ENCODE measurements at places on chromosomes 11 and 22. TPM values are rescaled to one million over a fixed set of nuclear protein-coding genes. Genes with fewer than 3 reads are reported as not detected.
A peak's percentile ranks its signal among the peaks of the same experiment; 100 is the strongest.

DNA sequence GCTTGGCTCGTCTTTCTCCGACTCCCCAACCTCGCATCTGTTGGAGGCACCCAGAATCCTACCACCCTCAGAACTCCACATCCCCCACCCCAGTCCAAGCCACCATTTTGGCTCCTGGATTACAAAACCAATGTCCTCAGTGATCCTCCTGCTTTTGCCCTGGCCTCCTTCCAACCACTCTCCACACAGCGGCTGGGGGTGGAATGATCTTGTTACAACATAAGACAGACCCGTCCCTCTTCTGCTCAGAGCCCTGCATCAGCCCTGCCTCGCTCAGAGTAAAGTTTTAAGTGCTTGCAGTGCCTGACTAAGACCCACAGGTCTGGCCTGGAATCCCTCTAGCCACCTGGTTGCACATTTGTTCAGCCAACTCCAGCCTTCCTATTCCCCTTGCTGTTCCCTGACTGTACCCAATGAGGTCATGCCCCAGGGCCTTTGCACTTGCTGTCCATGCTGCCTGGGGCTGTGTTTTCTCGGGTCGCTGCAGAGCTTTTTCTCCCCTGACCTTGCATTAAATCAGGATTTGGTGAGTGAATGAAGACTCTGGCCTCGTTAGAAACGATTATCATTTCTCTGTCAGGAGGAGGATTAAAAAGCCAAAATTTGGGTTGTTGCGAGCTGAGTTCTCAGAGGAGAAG, 67.3 kb downstream of the IGF2 start:
- DNase-seq: no peak

GRCh38 chr11:110989428-110990133, 255.9 kb upstream of the POU2AF2 start:
- no peak for DNase-seq

GRCh38 chr11:33774736-33775466, 581 bp upstream of the FBXO3 start:
- DNase-seq: peak; percentile 42

- no peak for DNase-seq
Observed at GRCh38 chr22:38540701-38541100, 29.3 kb downstream of the DMC1 start.

DNA sequence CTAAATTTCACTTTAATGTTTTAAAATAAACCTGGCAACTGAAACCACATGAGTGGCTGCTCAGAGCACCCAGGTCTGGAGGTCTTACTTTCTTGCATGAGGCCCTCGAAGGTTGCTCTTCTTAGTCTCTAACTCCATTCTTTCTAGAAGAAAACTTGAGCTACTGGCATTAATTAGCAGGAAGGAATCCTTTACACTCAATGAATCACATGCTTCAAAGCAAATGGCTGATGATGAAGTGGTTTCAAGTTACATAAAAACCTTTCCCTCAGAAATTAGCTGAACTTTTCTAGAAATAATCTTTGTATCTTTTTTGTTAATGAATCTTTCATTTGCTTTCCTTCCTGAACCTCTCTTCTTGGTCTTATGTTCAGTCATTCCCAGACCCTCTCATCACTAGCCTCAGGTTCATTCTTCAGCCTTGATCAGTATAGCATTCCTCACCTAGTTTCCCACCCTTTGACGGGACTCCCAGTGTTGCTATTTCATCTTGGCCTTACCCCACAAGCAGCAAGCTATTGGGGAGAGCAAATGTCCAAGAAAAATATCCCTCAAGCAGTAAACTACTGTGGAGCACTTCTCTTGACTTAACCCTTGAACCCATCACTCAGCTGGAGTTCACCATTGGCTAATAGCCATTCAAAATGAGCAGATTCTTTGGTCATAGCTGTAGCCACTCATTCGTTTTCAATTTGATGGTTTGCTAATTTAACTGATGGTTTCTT, 75.1 kb downstream of the INSC start:
- DNase-seq: no peak

- peak; percentile 0 for DNase-seq
Observed at GRCh38 chr22:37056246-37056645, 4.7 kb downstream of the KCTD17 start.

DNA sequence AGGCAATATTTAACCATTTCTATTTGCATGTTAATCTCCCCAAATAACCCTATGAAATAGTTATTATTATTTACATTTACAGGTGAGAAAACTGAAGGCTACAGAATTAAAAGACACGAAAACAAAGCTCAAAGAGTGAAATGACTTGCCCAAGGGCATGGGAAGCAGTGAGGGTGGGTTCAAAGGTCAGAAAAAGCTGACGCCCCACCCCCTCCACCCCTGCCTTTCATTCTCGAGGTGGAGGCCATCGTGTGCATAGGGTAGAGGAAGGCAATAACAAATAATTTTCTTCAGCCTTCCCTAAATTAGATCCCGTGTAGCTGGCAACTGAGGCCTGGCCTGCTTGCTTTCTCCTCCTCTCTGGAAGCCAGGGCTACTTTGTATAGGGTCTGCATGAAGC, 56.1 kb upstream of the RBFOX2 start:
- DNase-seq: no peak

DNA sequence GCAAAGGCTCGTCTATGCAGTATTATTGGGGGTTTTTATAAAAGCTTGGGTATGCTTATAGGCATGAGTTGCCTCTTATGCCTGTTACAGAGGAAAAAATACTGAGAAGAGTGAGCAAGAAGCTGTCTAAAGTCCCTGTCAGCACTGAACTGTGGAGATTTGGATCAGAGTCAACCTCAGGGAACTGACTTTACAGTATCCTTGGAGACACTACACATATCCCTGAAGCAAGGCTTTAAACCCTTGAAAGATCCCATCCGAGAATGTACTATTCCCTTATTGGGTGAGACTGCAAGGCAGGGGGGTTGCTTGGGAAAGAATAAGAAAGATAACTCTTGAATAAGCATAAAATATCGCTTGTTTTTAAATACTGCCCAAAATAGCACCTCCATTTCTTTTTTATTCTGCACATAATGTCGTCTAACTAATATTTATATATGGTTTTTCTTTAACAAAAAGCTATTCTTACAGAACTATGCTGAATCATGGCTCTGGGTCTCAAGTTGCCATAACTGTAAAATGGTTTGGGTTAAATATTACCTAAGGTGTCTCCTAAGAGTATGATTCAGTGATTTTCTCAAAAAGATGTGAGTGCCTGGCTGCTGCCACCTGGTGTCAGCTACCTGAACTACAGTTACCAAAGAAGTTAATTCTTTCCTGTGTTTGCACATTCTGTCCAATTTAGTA, 1062.8 kb downstream of the DLG2 start:
- DNase-seq: no peak

GRCh38 chr11:123454060-123454651, 24.1 kb downstream of the GRAMD1B start:
- no peak for DNase-seq

DNA sequence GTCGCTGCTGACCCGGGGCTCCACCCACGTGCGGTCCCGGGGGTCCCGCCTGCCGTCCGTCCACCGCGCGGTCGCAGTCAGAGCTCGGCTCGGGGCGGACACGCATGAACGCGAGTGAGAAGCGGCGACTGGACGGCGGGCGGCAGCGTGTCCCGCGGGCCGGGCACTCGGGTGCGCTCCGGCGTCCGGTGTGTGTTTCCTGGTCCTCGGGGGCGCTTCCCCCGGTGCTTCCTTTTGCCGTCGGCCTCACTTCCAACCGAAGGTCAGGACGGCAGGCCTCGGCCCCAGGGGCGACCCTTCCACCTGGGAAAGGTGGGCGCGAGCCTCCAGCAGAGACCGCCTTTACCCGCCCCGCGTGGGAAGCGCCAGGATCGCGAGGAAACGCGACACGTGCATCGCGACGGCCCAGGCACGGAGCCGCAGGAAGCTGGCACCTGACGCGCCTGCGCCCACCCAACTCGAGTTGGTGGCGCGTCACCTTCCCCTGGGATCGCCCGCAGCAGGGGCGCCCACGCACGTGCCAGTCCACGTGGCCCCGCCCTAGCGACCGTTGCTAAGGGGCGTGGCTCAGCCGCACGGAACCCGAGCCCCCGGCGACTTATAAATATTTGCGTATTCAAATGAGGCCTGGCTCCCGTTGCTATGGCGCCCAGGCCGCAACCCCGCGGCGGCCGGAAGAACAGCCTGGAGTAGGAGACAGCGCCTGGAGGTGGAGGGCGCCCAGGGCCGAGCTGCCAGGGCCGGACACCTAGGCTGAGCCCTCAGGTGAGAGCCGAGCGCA, at the start of gene LRRC56:
Gene LRRC56, plus strand, starts transcription at position 687 of the 781 bp plus-strand sequence. CDS start 3,158 bp downstream, outside the sequence.
- peak; percentile 61 for DNase-seq

GRCh38 chr11:68950762-68951161, 30.0 kb downstream of the MRGPRD start:
- DNase-seq: no peak

DNA sequence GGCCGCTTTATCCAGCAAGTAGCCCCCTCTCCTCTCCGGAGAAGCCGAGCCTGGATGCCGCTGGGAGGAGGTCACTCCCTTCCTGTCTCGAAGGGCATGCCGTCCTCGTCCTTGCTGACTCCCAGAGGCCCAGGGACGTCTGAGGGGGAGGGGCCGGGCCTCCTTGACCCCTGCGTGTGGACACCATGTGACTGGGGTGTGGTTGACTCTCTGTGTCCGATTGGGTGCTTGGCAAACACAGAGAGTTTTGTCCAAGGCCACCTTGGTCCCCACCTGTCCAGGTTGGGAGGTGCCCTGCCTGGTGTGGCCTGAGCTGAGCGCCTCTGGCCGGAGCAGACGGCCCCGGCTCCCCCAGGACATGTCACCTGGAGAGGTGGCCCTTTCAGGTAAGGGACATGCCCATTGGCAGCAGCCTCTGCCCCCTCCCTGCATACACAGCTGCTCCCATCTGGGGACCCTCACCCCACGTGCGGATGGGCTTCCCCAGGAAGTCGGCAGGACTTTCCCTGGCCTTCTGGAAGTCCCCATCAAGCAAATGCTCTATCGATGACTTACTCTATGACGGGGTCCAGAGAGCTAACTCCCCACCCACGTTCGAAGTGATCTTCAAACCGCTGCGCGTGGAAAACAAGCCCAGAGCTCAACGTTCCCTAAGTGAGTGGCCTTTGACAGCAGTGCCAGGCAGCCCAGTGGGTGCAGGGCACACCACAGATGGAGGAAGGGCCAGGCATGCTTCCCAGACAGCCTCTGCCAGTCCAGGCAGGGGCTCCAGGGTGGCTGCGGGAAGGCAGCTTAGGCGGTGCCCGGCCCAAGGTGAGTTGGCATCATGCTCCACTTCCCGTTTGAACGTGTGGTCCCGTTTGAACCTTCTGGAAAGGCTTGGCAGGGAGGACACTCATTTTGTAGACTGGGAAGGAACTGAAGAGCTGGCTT, at the start of gene SMIM38:
Gene SMIM38, plus strand, starts transcription at position 634 of the 933 bp plus-strand sequence. CDS start 1,912 bp downstream, outside the sequence.
- peak; percentile 40 for DNase-seq

MRGPRX4 gene
- not detected for total RNA-seq

GRCh38 chr11:77993902-77994301, 566 bp downstream of the INTS4 start:
- no peak for DNase-seq

ZC3H12C gene
- total RNA-seq: 21.2 TPM

DNA sequence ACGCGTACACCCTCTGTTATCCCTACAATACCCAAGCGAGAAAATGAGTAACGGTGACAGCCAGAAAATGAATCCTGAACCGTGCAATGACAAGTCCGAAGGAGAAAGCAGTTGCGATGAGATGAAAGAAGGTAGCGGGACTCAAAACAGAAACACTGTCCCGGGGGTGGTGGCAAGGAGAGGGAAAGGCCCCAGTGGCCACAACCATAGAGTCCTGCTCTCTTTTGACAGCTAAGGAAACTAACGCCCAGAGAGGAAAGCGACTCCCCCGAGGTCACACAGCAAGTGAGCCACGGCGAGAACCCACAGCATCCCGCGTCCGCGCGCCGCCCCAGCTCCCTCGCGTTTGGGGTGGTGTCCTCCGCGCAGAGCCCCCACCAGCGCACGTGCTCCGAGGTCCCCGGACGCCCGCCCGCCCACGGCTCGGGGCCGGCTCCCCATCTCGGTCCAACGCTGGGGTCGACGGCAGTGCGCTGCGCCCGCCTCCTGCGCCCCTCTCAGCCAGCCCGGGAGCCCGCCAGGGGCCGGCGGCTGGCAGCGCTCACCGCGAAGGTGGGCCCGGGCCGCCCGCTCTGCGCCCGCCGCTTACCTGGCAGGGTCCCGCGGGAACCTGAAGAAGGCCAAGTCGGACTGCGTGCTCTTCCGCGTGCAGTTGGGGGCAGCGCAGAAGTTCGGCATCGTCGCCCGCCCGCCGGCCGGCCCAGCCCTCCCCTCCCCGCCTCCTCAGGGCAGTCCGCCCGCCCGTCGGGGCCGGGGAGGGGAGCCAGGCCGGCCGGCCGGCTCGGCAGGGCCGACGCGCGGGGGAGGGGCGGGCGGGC, 564 bp downstream of the THAP12 start:
- peak; percentile 9 for DNase-seq

SLC25A1 gene
- 19.9 TPM for total RNA-seq

ZNF280B gene
- total RNA-seq: 0.45 TPM

GRCh38 chr22:24875862-24876506, 70.0 kb downstream of the SGSM1 start:
- DNase-seq: no peak

DNA sequence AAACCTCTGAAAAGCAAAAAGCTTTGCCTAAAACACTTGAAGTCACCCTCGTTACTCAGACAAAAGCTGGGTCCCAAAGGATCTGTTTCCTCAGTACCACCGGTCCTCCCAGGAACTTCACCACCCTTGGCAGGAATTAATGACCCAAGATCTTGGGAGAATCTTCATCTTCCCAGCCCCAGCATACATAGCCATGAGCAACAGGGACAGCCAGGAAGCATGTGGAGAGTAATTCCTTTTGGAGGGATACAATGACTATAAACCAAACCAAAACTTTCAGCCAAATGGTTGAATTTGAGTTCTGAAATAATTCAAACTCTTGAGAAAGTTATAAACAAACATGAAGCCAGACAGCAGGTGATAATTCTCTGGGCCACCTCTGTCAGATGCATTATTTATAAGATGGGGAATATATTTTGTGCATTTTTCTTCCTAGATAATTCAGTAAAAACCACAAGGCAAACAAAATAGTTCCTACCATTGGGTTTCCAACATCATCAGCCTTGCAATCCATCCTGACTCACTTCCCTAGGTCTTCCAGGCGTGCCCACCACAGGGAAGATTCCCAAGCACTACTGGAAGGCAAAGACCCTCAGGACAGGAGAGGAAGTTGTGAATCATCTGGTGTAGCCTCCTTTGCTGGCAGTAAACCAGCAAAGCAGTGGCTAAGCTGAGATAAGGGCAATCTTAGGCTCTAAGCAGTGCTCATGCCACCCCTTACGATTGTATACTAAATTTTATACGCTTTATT, 71.7 kb upstream of the DRD2 start:
- no peak for DNase-seq

Data from heart right ventricle (tissue), 16 donors.